ENCODE measurements at places on chromosomes 7 and 10. TPM values are rescaled to one million over a fixed set of nuclear protein-coding genes. Genes with fewer than 3 reads are reported as not detected.

OR6B1 gene
- total RNA-seq: not detected

TDRD1 gene
- not detected for total RNA-seq

SEPTIN14 gene
- not detected for total RNA-seq

SUN3 gene
- not detected for total RNA-seq

MORN4 gene
- total RNA-seq: 16.2 TPM

HOXA3 gene
- not detected for total RNA-seq

GIMAP5 gene
- not detected for total RNA-seq

GTPBP10 gene
- total RNA-seq: 18.9 TPM

MMP21 gene
- total RNA-seq: not detected

PAPOLB gene
- total RNA-seq: not detected

C10orf67 gene
- total RNA-seq: 0.46 TPM

CD36 gene
- 2.6 TPM for total RNA-seq

HYAL4 gene
- total RNA-seq: not detected

ERLIN1 gene
- total RNA-seq: 26.4 TPM

CPVL gene
- 22.2 TPM for total RNA-seq

CREB5 gene
- 25.4 TPM for total RNA-seq

GRCh38 chr7:108459922-108460551 lies 3.8 kb upstream of the NRCAM start:
- DNase-seq: peak; percentile 8

- no peak for DNase-seq
These were observed 32.8 kb downstream of the LYZL1 start for GRCh38 chr10:29321656-29322055.

DNA sequence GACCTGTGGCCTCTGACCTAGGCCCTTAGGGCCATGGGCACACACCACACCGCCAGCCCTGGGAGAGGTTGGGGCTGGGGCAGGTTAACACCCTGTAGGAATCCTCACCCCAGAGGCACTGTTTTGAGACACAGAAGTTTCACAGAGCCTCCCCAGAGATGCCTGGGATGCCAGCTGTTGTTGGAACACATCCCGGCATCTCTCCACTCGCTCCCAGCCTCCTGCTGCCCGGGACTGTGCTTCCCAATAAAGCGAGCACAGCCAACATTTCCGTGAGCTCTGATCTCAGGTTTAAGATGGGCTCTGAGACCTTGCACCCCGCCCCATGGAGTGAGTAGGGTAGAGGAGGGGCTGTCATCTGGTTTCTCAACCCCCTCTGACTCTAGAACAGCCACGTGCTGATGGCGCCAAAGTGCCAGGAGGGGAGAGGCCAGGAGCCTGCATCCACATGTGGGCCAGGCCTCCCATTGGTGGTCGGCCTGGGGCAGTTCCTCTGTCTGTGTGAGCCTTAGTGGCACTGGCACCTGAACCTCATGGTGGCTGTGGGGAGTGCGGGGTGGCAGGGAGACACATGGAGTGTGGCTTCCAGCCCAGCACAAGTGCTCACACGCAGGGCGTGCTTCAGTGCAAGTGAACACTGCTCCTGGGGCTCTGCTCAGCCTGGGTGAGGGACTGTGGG lies 54.7 kb downstream of the RASGEF1A start:
- no peak for DNase-seq

- DNase-seq: peak; percentile 42
These were observed 123.7 kb downstream of the MPP7 start for GRCh38 chr10:28179006-28179742.

DNA sequence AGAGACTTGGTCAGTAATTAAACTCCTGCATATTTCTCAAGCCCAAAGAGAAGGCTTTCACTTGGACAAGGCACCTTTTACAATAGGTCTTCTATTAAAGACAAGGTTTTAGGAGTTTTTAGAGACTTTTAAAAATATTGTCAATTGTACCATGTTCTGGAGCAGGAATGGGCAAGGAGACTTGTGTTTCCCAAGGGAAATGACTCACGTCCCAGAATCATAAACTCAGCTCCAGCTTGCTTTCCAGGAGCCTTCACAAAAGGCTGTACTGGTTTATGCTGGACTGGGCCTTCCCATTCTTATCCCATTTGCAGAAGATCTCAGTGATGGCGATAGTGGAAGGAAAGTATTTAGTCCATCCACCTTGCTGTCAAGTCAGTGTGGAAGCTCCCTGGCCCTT lies 7.8 kb upstream of the GLI3 start:
- peak; percentile 60 for DNase-seq

- DNase-seq: no peak
These were observed 19.3 kb downstream of the JAZF1 start for GRCh38 chr7:28161331-28161730.

GRCh38 chr7:129947049-129947448 lies 5.7 kb downstream of the UBE2H start:
- no peak for DNase-seq

DNA sequence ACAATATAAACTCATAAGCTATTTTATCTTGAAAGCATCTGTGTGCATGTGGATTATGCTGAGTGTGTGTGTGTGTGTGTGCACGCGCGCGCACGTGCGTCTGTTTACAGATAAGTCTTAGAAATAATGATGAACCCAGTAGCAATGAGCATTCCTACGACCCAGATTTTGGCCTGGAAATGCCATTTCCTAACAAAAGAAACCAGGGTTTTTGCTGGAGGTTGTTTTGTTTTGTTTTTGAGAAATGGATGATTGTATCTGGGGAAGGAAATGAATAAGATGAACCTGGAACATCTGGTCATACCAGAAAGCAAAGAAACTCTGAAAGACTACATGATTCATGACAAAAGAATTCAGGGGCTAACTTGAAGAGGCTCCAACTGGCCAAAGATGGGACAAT lies 22.1 kb upstream of the LMOD2 start:
- DNase-seq: peak; percentile 77

DNA sequence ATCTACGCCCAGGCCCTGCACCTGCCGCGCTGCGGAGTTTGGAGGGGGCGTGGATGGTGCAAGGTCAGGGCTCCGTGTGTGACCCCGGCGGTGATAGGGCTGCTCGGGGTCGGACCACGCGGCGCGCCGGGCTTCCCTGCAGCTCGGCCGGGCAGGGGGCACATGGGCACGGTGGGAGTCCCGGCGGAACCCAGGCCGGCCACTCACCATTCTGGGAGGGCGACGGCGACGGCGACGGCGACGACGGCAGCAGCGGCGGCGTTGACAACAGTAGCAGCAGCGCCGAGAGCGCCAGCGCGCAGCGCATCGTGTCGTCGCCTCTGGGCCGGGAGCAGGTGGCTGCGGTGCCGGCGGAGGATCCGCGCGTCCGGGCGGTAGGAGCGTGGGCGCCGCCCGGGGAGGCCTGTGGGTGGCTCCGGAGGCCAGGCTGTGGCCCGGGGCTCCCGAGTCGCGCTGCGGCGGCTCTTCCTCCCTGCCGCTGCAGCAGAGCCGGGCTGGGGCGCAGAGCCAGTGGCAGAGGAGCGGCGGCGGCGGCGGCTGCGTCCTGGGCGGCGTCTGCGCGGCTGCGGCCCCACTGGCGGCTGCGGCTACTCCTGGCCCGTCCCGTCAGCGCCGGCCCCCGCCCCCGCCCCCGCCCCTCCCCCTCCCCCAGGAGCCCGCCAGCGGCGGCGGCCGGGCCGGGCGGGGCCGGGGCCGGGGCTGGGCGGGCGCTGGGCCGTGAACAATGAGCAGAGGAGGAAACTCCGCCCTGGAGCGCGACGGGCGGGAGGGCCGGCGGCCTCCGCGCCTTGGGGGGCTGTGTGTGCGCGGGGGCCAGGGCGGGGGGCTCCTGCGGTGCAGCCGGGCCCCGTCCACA lies at the start of gene PODXL:
Gene PODXL (minus strand): TSS at position 576 of the 856 bp plus-strand sequence. CDS start 269 bp downstream, at position 307.
- DNase-seq: peak; percentile 21

DNA sequence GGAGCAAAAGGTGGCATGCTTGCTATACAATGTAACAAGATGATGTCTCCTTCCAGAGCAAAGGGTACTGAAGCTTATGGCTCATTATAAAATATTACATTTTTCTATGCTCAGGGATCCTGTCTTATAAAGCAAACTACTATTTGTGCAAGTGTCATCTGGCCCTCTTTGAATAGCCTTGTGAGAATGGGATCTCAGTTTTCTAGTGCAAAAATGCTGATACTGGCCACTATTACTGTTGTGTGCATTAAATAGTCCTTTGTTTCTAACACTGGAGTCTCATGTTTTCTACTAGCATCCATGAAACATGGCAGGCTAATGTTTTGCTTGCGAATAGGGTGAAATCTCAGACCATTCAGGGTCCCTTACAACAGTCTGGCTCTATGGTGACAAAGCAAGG lies 823.0 kb downstream of the REEP3 start:
- DNase-seq: no peak

GRCh38 chr10:32357056-32357735 lies 10.2 kb upstream of the EPC1 start:
- no peak for DNase-seq

GRCh38 chr7:37372750-37373149 lies 75.9 kb downstream of the ELMO1 start:
- no peak for DNase-seq

GRCh38 chr10:92969151-92969550 lies 91.4 kb upstream of the CYP26C1 start:
- peak; percentile 13 for DNase-seq

DNA sequence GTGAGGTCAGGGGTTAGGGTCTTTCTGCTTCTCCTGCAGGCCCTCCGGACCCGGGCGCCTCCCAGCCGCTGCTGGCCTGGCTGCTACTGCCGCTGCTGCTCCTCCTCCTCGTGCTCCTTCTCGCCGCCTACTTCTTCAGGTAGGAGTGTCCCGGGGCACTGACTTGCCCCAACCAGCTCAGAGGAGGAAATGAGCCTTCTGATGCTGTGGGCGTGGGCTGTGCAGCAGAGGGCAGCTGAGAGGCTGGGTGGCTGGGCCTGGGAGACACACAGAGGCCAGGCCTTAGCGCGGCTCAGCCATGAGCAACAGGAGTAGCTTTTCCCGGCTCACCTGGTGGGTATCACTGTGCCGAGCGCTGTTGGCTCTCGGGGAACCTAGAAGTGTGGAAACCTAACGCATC lies 78.9 kb downstream of the MKI67 start:
- DNase-seq: peak; percentile 35

DNA sequence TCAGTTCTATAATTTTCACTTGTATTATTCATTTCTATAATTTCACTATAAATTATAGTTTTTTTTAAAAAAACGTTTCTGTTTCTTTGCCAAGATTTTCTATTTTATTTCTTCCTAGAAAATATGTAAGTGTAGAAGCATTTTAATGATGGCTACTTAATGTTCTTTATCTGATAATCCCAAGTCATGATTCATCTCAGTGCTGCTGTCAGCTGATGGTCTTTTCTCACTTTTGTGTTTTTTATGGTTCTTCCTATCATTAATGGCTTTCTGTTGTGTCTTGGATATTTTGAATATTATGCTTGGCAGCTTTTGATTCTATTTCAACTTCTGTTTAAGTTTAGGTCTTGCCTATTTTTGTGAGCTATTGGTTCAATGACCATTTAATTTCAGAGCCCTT lies 268.6 kb downstream of the BAMBI start:
- DNase-seq: peak; percentile 50

GRCh38 chr10:96700374-96701099 lies 19.8 kb downstream of the PIK3AP1 start:
- DNase-seq: no peak

DNA sequence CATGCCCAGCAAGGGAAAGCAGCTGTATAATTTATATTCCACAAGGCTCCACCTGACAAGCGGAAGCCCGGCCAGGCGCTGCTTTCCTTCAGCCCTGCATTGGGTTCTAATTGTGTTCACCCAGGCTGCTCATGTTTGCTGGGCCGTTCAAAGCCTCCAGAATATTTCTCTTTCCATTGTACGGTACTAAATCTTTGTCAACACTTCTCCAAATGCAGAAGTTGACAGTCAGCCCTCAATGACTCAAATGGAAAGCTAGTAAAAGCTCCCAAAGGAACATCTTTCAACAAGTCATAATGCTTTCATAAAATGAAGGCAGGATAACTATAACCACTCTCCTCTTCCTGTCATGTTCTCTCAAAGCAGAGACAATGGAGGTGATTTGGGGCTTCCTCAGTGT lies 17.8 kb upstream of the CPXM2 start:
- no peak for DNase-seq

GRCh38 chr10:86312701-86313270 lies 53.8 kb downstream of the GRID1 start:
- no peak for DNase-seq

- DNase-seq: no peak
These were observed 163.1 kb downstream of the GFRA1 start for GRCh38 chr10:116109881-116110280.

- no peak for DNase-seq
These were observed 65.3 kb downstream of the C1GALT1 start for GRCh38 chr7:7247658-7248057.
